GM12878 (cell line): ENCODE measurements at places on chromosomes 11 and 22. TPM values are rescaled to one million over a fixed set of nuclear protein-coding genes. Genes with fewer than 3 reads are reported as not detected.

Gene ALX4
- polyA plus RNA-seq = not detected in 2 replicates

DNA sequence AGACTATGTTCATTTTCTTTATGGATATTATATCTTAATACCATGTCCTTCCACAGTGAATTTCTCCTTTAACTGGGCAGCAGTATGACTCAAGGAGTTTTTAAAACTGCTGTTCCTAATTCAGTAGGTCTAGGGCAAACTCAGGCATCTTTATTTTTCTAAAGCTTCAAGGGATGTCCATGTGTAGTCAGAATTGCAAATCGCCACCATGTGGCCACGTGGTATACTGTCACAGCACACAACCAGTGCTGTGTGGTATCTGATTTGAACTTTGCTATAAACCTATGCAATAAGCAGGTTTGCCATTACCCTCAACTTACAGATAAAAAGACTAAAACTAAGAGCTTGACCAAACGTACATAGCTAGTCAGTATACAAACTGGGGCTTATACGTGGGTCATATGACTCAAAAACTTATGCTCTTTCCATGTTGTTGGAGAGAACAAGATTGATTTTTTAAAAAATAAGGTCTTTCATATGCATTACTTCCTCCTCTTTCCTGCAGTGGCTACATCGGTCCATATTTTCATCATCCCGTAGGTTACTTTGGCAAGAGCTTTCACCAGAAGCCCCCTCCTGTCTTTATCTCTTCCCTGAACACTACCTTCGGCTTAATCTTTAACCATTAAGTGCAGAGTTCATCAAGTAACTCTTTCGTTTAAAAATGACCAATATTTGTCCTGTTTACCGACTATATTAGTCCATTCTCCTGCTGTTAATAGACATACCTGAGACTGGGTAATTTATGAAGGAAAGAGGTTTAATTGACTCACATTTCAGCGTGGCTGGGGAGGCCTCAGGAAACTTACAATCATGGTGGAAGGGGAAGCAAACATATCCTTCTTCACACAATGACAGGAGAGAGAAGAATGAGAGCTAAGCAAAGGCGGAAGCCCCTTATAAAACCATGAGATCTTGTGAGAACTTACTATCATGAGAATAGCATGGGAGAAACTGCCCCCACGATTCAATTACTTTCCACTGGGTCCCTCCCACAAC is 8.0 kb upstream of the HTATIP2 start:
- no peak for DNase-seq

- DNase-seq = no peak
These were observed 118.5 kb upstream of the LDLRAD3 start for GRCh38 chr11:35825386-35825785.

GRCh38 chr11:69718147-69718546 is 14.3 kb upstream of the FGF19 start:
- no peak for DNase-seq

DNA sequence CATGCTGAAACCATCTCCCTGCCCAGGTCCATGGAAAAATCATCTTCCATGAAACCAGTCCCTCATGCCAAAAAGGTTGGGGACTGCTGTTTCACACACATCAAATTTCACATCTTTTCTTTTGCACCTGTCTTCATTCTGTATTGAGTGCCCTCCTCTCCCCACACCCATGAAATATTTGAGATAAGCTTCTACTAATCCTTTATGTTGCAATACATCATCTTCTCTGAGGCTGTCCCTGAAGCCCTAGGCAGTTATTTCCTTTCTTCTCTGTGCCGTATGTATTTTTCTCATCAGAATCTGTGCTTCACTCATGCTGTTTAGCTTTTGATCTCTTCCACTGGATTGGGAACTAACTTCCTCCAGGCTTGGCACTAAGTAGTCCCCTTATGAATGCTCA is 40.0 kb upstream of the RRM1 start:
- DNase-seq = no peak
